ENCODE measurements at places on chromosomes 11 and 22. TPM values are rescaled to one million over a fixed set of nuclear protein-coding genes. Genes with fewer than 3 reads are reported as not detected.

ISX gene
- total RNA-seq: 0.06 TPM

PDGFD gene
- total RNA-seq: 24.3 TPM

APOC3 gene
- 1.2 TPM for total RNA-seq

PLEKHB1 gene
- 9.4 TPM for total RNA-seq

C11orf52 gene
- 8.2 TPM for total RNA-seq

SLC5A1 gene
- 0.58 TPM for total RNA-seq

SCGB1D2 gene
- not detected for total RNA-seq

TMEM132A gene
- 55.6 TPM for total RNA-seq

ARHGAP8 gene
- total RNA-seq: 14.8 TPM

TRPM5 gene
- 1.1 TPM for total RNA-seq

PATE4 gene
- not detected for total RNA-seq

OR4A16 gene
- not detected for total RNA-seq

KCNJ11 gene
- 17.0 TPM for total RNA-seq

SCGB1A1 gene
- not detected for total RNA-seq

APOBEC3G gene
- total RNA-seq: 12.0 TPM

ZNRF3 gene
- total RNA-seq: 27.7 TPM

CD3D gene
- 1.4 TPM for total RNA-seq

OSBPL5 gene
- 41.8 TPM for total RNA-seq

TREH gene
- 2.0 TPM for total RNA-seq

TEX54 gene
- total RNA-seq: not detected

APLP2 gene
- total RNA-seq: 284 TPM

P2RY6 gene
- 1.5 TPM for total RNA-seq

VPS11 gene
- total RNA-seq: 40.3 TPM

GGT5 gene
- total RNA-seq: 12.1 TPM

MAP6 gene
- 4.7 TPM for total RNA-seq

GDPD4 gene
- not detected for total RNA-seq

TRIM22 gene
- total RNA-seq: 22.4 TPM

ETS1 gene
- total RNA-seq: 69.5 TPM

LGALS12 gene
- total RNA-seq: 3.7 TPM

CSNK2A3 gene
- 2.5 TPM for total RNA-seq

ESAM gene
- 50.8 TPM for total RNA-seq

MAPK12 gene
- total RNA-seq: 19.1 TPM

PRG3 gene
- 1.1 TPM for total RNA-seq

FOXRED1 gene
- total RNA-seq: 25.2 TPM

SAAL1 gene
- 14.6 TPM for total RNA-seq

SHISAL1 gene
- 2.7 TPM for total RNA-seq

UBQLN3 gene
- total RNA-seq: 0.82 TPM

SUSD2 gene
- total RNA-seq: 5.3 TPM

DDT gene
- total RNA-seq: 293 TPM

SAC3D1 gene
- 7.8 TPM for total RNA-seq

BTG4 gene
- total RNA-seq: not detected

POLR3H gene
- total RNA-seq: 16.7 TPM

F2 gene
- 0.35 TPM for total RNA-seq

OR8B8 gene
- not detected for total RNA-seq

CLDN25 gene
- total RNA-seq: not detected

Data from metanephros (tissue), 2 donors.